ENCODE measurements at places on chromosomes 5 and 9.

DNA sequence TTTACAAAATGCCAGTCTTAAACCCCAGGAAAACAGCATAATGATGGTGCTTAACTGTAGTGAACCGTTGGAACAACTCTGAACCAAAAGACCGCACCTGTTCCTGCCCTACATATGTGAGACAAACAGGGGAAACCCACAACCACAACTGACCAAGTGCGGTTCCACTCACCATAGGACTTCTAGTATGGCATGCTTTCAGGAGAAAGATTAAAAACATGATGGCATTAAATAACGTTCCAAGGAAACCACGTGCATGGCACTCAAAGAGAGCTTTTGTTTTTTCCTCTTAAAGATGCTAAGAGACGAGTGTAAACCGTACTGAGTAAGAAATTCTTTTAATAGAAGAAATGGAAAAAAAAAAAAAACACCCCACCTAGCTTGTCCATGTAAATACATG, 119.8 kb downstream of the SSBP2 start:
- no peak for DNase-seq

DNA sequence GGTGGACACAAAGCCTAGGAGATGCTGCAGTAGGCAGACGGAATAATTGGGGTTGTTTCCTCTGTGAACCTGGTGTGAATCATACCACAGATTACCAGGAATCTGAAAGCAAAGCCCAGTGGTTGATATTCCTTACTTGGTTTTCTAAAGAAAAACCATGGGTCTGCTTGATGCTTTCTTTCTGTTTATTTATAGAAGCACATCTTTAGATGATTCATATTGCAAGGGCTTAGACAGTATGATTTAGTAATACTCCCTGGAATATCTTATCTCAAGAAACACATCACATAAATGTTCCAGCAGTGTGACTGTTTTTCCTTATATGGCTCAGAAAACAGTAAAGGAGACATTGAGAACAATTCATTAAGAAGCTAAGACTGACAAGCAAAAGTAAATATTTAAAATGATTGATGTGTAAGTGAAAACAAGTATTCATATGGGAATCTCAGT, 623.3 kb downstream of the RAB3C start:
- no peak for DNase-seq

DNA sequence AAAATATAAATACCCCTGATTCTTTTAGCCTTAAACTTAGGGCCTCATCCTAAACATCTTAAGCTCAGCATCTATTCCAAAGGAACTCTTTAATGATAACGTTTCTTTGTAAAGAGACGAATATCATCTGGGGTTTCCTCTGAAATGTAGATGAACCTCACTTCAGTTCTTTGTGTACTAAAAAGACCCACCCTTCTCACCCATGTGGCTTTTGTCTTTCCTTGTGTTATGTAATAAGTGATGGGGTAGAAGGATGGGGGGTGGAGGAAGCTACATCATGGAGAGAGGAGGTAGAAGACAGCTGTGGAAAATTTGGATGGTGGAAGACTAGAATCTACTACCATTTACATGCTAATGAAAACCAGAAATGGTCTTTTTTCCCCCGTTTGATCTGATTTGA, 111.0 kb downstream of the NDUFS4 start:
- DNase-seq, result no peak

- DNase-seq, result no peak
These were observed 185.4 kb upstream of the SEMA6A start for GRCh38 chr5:116759860-116760640.

DNA sequence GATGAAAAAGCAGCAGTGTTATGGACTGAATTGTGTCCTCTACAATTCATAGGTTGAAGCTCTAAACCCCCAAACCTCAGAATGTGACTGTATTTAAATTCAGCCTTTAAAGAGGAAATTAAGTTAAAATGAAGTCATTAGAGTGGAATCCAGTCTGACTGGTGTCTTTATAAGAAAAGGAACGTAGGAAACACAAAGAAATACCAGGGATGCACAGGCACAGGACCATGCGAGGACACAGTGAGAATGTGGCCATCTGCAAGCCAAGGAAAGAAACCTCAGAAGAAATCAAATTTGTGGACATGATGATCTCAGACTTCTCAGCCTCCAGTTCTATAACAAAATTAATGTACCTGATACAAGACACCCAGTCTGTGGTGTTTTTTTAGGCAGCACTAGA, 971.2 kb upstream of the CDH9 start:
- DNase-seq, result no peak

GRCh38 chr5:179198825-179199224, 138.7 kb downstream of the ZNF354C start:
- no peak for DNase-seq

- no peak for DNase-seq
These were observed 171.7 kb downstream of the ZNF608 start for GRCh38 chr5:124574521-124575436.

DNA sequence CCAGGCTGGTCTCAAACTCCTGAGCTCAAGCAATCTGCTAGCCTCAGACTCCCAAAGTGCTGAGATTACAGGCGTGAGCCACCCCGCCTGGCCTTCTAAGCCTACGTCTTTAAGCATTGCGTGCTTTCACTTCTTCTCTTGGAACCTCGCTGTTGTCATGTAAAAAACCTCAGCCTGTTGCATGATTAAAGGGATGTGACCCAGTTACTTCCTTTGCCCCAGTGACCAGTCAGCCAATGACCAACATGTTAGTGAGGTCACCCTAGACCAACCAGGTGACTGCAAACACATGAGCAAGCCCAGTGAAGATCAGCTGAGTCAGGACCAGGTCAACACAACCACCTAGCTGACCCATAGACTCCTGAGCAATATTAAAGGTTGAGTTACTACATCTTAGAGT, 10.5 kb downstream of the KIF4B start:
- no peak for DNase-seq

DNA sequence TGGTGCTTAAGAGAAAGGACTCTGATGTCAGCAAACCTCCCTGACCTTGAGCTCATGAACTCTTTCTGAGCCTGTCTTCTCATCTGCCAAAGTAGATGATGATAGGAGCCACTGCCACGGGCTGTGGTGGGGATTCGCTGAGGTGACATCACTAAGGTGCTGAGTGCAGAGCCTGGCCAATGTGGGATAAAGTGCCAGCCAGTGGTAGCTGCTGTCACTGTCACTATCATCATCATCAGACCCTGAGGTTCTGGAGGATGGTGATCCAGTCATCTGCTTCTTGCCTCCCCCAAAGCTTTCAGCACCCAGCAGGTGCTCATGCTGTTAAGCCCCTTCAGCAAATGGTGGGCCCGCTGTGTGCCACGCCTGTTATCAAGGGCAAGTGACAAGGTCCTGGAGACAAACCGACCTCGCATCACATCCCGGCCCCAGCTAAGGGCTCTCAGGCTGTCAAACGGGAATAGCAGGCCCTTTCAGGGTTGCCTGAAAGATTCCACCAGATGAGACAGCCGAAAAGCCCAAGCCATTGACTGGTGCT, 6.4 kb downstream of the FPGS start:
- DNase-seq, result no peak

DNA sequence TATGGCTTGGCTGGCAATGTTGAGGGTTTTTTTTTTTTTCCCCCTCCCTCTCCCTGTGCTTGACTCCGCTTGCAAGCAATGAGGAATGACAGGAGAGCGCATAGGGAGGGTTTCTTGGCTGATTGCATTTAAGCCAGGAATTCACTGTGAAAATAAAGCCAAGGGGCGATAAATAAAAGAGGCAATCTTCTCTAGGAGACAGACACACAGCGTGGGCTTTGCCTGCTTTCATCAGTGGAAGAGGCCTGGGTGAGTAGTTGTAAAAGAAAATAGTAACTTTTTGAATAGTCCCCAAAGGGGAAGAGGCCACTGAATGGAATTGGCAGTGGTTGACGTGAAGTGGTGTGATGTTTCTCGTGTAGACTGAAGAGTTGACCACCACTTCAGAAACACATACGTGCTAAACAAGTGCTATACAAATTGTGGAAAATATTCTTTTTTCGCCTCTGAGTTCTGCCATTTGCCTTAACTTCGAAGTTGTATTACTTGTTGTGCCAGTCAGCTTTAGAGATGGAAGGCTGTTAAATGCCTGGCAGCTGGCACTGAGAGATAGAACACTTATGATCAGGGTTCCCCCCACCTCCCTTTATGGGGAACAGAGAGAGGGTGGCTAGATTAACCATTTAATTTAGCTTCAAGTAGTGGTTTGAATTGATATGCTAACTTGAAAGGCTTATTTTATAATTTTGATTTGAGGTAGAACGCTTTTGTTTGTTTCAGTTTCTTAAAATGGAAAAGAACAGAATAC, 3.0 kb downstream of the ZSWIM6 start:
- DNase-seq, result no peak

DNA sequence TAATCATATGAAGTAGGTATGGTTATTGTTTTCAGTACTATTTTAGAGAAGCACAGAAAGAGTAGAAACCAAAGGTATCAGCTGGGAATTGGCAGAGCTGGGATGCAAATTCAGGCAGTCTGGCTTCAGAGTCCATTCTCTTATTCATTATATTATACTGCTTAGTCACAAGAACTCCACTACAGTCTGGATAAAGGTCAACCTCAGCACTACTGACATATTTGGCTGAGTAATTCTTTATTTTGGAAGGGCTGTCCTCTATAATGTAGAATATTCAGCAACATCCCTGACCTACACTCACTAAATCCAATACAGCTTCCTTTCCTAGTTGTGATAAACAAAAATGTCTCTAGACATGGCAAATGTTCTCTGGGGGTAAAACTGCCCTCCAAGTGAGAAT, 37.6 kb downstream of the PTGER4 start:
- DNase-seq, result no peak

GRCh38 chr5:68251386-68251785, 35.8 kb downstream of the PIK3R1 start:
- no peak for DNase-seq

GRCh38 chr9:135275571-135276289, 188.3 kb downstream of the OLFM1 start:
- DNase-seq, result no peak
